Transverse colon (tissue), 4 donors: ENCODE measurements at places on chromosomes 2 and 18. TPM values are rescaled to one million over a fixed set of nuclear protein-coding genes. Genes with fewer than 3 reads are reported as not detected.

DNA sequence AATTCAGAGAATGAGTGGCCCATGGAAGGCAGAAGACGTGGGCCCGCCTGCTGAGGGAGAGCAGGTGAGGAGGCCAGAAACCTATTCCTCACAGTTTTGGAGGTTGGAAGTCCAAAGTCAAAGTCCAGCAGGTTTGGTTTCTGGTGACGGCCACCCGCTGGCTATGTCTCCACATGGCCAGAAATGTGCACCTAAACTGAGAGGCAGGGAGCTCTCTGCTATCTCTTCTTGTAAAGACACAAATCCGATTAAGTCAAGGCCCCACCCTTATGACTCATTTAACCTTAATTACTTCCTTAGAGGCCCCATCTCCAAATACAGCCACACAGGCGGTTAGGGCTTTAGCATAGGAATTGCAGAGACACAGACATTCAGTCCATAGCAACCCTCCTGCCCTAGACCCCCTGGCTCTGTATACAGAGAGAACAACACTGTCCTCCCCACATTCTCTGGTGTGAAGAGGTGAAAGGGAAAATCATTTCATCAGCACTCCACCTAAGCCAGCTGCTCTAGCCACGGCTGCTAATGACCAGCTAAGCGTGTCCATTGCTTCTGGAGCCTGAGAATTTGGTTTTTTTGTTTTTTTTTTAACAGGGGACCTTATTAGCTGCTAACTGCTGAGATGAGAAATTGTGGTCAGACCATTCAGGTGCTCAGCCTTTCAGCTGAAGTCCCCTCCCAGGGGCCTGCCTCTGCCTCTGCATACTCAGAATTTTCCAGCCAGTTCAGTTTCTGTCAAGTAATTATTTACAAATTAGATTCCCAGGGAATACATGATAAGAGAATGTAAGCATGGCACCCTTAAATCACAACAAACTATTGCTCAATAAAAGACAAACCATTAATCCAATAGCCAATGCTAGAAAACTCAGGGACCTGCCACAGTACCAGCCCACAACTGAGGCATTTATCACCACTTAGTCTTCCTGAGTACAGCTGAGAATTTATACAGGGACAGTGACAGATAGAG lies 368.7 kb upstream of the ID2 start:
- DNase-seq = peak; percentile 27

DNA sequence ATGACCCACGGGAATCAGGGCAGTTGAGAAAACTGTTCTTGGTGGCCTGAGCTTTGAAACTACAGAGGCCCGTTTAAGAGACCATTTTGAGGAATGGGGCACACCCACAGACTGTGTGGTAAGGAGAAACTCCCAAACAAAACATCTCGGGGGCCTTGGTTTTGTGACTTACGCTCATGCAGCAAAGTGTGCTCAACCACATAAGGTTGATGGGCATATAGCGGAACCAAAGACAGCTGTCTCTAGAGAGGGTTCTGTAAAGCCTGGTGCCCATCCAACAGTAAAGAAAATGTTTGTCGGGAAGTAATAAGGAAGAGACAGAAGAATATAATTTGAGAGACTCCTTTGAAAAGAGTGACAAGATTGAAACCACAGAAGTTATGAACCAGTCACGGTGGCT lies 5.4 kb downstream of the MRO start:
- no peak for DNase-seq

GRCh38 chr2:23563673-23564614 lies 179.0 kb downstream of the KLHL29 start:
- peak; percentile 18 for DNase-seq

DNA sequence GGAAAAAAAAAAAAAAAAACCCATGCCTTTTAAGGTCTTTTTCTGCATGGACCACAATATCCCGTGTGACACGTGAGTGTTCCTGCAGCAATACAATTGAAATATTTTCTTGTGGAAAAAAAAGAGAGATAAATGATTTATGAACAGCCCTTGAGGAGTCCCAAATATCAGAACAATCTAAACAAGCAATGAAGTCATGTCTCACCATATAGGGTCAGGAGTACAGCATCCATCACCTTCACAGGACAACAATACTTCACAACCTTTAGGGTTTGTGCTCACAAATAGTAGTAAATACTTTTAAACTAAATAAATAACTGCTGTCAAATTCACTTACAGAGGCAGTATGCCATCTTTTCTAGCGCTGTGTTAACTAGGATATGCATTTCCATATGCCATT lies 87.9 kb downstream of the ZEB2 start:
- no peak for DNase-seq

DNA sequence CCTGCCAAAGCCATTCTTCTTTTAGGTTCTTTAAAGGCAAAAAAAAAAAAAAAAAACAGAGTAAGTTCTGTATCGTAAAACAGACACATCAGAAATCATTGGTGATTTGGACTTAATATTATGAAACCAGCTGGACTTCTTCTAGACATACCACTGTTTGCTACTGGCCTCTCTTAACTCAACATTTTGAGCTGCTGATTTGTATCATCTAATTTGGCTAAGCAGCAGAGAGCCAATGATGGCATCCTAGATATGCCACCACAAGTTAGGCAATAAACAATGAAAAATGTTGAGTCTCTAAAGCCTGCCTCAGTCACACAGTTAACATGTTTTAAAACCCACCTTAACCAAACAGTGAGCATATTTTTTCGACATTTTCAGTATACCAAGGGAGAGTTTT lies 1034.3 kb upstream of the NXPH2 start:
- no peak for DNase-seq

DNA sequence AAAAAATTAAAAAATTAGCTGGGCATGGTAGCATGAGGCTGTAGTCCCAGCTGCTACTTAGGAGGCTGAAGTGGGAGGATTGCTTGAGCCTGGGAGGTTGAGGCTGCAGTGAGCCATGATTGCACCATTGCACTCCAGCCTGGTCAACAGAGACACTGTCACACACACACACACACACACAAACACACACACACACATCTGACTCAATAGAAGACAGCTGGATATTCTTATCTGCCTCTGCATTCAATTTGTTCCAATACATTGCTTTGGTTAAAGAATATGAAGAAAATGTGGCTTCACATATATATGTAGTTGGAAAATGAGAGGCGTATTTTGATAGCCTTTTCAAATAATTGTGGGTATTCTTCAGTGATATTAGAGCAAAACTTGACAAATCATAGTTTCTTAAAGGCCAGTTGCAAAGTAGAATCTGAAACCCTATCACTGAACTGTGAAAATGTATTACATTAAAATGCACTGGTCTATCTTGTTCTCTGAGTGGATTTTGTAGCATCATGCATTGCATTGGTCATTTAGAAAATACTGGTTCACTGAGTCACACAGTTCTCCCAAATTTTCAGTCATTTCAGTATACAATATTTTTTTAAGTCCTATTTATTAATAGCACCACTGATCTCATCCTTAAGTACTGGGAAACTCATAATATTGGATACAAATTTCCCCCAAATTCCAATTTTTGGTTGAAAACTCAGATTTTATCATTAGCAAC lies 140.9 kb downstream of the MCFD2 start:
- DNase-seq = no peak

- DNase-seq = no peak
Measured at GRCh38 chr2:71559080-71559827, 105.9 kb downstream of the DYSF start.

DNA sequence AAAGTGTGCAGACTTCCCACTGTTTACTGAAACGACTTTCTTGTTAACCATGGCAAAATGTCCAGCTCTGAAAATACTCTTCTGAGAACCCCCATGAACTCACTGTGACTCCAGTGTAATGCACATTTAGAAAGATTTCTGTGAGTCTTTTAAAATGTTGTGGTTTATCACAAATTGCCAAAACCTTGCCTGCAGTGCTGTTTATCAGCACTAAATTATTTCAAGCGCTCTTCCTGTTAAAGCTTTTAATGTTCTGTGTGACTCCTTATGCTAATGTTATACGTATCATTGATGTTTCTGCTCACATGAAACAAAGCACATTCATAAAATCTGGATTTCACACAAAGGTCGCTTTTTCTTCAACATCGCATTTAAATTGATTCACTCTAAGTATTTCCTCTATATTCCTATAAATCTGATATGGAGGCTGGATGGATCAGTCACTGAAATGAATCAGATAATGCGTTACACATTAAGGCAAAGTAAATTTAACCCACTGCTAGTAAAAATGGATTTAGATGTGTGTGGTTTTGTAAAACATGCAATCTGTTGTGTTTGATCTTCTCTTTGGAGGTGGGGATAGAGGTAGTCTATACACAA lies 521.2 kb downstream of the NYAP2 start:
- DNase-seq = no peak

Gene EPB41L3
- total RNA-seq = 403 TPM

Gene ATF2
- 38.6 TPM for total RNA-seq

Gene TGFBRAP1
- 18.7 TPM for total RNA-seq

Gene NFATC1
- 10.8 TPM for total RNA-seq

Gene GREB1L
- total RNA-seq = 1.5 TPM
